ENCODE measurements at places on chromosomes 5 and 9. TPM values are rescaled to one million over a fixed set of nuclear protein-coding genes. Genes with fewer than 3 reads are reported as not detected.

FCN2 gene
- not detected for total RNA-seq

PPP3R2 gene
- total RNA-seq, result not detected

LVRN gene
- 0.58 TPM for total RNA-seq

PCDHA9 gene
- total RNA-seq, result not detected

ZNF483 gene
- total RNA-seq, result 2.5 TPM

GABRB2 gene
- not detected for total RNA-seq

KCNV2 gene
- total RNA-seq, result not detected

IARS1 gene
- 185 TPM for total RNA-seq

YIPF5 gene
- total RNA-seq, result 19.7 TPM

PRDM9 gene
- total RNA-seq, result not detected

CTSV gene
- 9.6 TPM for total RNA-seq

GABRA6 gene
- total RNA-seq, result not detected

ZDHHC11 gene
- total RNA-seq, result 1.5 TPM

CHSY3 gene
- total RNA-seq, result 2.5 TPM

KIF3A gene
- total RNA-seq, result 5.4 TPM

NUDT2 gene
- 31.1 TPM for total RNA-seq

CTNND2 gene
- 0.12 TPM for total RNA-seq

POLR3G gene
- 28.4 TPM for total RNA-seq

BARHL1 gene
- not detected for total RNA-seq

MARCOL gene
- total RNA-seq, result not detected

FOXD4L6 gene
- not detected for total RNA-seq

DEPDC1B gene
- total RNA-seq, result 38.6 TPM

GCNT1 gene
- 9.9 TPM for total RNA-seq

NXNL2 gene
- 3.1 TPM for total RNA-seq

GABRA1 gene
- total RNA-seq, result not detected

BTNL9 gene
- total RNA-seq, result 0.22 TPM

TXNDC8 gene
- not detected for total RNA-seq

LRRC26 gene
- total RNA-seq, result not detected

DNAI1 gene
- not detected for total RNA-seq

SARDH gene
- total RNA-seq, result 0.07 TPM

STPG3 gene
- not detected for total RNA-seq

COL27A1 gene
- 8.5 TPM for total RNA-seq

RETREG1 gene
- 6.4 TPM for total RNA-seq

TLN1 gene
- total RNA-seq, result 114 TPM

GMCL2 gene
- total RNA-seq, result not detected
